ENCODE measurements at places on chromosomes 7 and 10.

GRCh38 chr7:68998136-68998535 is 600.1 kb upstream of the AUTS2 start:
- no peak for DNase-seq

DNA sequence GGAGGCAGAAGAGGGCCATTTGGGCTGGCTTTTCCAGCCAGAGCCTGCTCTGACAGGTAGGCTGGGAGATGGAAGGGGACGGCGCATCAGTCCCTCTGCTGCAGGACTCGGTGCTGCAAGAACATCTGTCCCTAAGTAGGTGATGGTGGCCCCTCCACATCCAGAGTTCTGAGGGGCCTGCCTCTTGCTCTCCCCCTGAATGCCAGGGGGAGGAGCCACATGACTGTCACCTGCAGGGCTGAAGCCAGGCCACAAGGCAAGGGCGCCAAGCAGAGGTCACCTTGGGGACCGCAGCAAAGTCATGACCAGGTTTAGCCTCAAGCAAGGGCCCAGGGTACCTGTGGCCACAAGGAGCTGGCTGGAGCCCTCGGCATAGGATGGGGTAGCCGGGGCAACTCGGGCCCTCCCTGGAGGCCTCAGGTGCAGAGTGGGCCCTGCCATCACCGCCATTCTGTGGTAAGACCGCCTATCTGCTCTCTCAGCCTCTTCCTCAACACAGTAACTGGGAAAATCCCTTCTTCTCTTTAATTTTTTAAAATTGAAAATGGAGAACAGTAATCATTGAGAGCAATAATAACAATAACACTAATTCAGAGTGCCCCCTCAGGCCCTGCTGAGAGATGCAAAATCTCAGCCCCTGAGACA is 99.3 kb downstream of the FAM53B start:
- no peak for DNase-seq

- peak; percentile 78 for DNase-seq
Measured at GRCh38 chr10:7408291-7409044, 2.4 kb downstream of the SFMBT2 start.

DNA sequence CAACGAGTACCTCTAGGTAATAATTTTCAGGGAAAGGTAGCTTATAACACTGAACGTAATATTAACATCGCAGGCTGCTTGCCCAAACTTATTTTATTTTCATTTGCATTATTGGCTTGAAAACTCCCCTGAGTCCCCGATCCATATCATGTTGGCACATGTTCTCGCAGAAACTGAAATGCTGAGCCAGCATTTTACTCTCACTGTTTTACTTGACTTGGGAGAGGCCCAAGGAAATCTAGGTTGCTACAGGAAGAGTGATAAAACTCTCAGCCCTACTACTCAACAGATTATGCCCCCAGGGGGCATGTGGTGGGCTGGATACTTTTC is 183.5 kb upstream of the HABP2 start:
- DNase-seq, result no peak

- no peak for DNase-seq
Measured at GRCh38 chr10:80136134-80136571, 3.6 kb downstream of the PLAC9 start.

GRCh38 chr10:79608505-79609375 is 2.0 kb upstream of the SFTPA1 start:
- DNase-seq, result peak; percentile 49

GRCh38 chr10:132297526-132297925 is 10.2 kb downstream of the STK32C start:
- no peak for DNase-seq

DNA sequence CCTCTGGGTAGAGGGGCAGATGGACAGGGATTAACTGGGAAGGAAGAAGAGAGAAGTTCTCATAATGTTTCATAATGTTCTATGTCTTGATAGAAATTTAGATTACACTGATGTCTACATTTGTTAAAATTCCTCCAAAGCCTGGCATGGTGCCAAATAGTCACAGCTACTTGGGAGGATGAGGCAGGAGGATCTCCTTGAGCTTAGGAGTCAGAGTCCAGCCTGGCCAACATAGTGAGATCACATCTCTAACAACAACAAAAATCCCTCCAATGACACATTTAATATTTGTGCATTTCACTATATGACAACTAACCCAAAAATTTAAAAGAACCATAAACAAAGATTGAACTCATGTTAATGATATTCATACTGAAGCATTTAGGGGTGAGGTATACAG is 33.0 kb upstream of the PPP1R3C start:
- no peak for DNase-seq
